Stimulated activated CD8-positive, alpha-beta memory T cell treated with anti-CD3 and anti-CD28 coated beads, Interleukin-7, amount 100 ng/mL, for 24 hours (primary cell): ENCODE measurements at places on chromosomes 2 and 18.

DNA sequence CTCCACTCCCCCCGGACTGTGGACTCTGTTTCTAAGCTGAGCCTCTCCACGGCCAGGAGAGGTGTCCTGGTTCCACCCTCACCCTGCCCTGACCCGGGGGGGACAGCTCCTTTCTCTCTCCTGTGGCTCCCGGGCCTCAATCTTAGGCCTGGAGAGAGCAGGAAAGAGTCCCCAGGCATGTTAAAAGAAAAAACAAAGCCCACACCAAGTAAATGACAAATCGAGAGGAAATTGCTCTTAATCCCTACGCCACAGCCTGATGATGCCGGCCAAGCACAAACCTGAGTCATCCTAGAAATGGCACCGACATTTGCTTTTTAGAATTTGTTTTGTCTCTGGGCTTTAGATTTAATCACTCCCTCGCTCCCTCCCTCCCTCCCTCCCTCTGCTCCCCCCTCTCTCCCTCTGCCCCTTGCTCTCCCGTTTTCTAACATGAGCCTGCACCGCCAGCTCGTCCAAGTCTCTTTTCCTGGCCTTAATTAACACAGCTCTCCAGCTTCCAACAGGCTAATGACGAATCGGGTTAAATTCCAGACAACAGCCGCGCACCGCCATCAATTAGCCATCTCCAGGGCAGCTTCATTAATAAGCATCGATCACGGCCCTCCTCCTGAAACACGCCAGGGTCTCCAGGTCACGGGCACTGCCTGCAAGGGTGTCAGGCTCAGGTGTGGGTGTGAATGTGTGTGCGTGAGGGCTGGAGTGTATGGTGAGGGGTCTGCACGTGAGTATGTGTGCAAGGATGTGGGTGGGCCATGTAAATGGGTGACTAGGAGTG is 230.8 kb downstream of the CELF4 start:
- DNase-seq, result no peak

DNA sequence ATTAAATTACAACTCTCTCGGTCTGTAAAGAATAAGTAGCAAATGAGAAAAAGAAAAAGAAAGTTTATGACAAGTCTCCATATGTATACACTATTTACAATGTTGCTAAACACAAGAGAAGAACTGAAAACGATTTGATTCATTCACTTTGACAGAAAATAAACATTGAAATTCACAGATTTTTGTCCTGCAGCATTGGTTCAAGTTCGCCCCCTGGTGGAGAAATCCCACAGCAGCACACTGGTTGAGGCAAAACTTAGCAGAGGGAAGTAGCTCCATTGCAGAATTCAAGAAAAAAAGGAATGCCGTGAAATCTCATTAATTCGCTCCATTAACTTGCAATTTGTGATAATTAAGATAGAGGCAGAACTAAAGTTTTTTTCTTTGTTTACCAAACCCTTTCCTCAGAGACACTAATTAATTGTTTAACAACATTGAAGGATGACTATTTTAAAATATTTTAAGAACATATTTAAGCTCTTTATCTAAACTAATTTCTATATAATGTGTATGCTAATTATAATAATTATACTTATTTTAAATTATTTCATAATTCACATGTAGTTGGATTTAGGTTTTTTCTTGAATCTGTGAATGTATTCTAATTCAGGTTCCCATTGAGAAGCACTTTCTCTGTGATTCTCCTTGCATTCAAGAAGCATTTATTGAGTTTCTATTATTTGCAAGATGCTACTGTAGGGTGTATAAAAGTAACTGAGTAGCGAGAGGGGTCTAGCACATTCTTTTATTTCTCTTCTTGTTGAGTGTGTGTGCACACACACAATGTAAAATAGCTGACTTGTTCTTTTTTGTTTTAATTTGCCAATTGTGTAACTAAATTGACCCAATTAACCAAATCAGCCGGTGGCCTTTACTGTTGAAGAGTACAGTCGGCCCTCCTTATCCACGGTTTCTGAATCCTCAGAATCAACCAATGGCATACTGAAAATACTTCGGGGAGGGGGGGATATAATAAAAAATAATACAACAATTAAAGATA is 74.1 kb downstream of the COL4A3 start:
- DNase-seq, result peak; percentile 33

DNA sequence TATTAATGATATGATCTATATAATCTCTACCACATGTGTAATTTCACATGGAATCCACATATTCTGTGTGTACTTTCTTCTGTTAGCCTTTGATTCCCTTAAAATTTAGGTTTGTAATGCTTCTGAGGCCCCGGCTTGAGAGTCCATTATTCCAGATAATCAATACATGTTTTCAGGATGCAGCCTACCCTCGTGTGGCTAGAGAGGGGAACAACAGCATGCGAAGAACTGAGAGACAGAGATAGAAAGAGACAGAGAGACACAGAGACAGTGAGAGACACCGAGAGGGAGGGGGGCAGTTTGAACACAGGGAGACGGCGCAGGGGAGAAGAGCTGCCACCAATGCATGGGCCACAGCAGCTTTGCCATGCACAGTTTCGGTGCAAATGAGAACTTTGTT is 185.4 kb downstream of the SNTG2 start:
- DNase-seq, result no peak

GRCh38 chr18:74563999-74564398 is 29.7 kb downstream of the CNDP1 start:
- no peak for DNase-seq

GRCh38 chr18:76619621-76620315 is 124.7 kb upstream of the ZNF516 start:
- no peak for DNase-seq
